ENCODE measurements at places on chromosomes 5 and 9.

GRCh38 chr9:75000835-75001234 lies 27.3 kb downstream of the CARNMT1 start:
- no peak for DNase-seq

- DNase-seq = peak; percentile 30
Observed at GRCh38 chr5:142618130-142618523, 67.8 kb downstream of the FGF1 start.

DNA sequence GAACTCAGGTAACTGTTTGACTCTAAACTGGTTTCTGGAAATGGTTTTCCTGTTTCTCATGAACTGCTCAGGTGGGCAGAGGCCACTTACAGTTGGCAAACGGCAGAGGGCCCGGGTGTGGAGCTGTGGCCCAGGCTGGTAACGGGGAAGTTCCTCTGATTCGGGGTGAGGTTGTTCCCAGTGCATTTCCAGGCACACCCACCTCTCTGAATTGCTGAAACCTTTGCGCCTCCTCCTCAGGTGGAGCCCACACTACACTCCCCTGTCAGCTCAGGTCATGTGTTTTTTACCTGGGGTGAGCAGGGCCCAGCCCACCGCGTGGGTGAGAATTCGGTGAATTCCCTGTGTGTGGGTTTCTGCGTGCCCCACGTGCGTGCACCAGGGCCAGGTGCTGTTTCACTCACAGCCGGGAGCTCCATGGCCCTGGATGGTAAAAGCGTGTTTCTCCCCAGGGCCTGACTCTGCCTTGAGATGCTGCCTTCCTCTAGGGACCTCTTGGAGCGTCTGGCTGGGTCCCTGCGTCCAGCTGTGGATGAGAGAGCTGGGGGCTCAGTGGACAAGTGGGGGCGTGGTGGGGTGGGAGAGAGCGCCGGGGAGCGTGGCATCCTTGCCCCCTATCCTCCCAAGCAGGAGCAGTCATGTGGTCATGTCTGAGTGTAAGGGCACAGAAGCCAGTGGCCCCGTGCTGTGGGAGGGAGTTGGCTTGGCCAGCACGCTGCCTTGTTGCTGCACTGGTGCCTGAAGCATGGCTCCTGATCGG lies 33.5 kb upstream of the LPCAT1 start:
- no peak for DNase-seq

- no peak for DNase-seq
Observed at GRCh38 chr5:45279109-45279508, 417.1 kb downstream of the HCN1 start.

DNA sequence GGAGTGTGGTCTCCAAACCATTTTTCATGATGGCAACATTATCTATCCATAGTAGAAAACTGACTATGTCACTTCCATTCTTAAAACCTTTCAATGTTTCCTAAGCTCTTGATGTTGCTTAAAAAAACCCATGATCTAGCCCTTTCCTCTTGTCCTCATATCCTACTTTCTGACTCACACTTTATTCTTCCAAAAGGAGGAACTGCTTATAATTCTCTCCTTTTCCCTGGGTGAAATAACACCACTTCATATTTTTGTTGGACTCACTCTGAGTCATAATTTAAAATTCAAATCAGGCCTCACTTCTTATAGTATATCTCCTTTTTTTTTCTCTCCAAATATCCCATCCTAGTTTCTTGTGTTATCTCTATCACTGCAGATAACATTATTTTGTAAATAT lies 513.9 kb downstream of the MAN2A1 start:
- no peak for DNase-seq

DNA sequence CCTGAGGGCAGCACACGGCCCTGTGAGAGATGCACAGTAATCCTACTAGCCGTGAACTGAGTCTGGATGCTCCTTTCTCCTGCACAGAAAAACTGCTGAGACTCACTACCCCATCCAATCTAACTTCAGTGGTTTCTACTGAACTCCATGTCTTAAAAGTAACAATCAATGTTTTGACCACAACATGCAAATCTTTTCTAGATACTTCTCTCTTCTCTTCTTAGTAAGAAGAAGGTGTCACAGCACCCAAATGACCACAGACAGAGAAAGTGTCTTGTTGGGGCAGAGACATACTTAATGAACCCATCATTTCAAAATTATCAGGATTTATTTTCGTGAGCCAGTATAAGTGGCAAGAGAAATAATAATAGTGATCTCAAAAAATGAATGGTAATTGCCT lies 285.8 kb upstream of the MEF2C start:
- no peak for DNase-seq

- DNase-seq = no peak
Observed at GRCh38 chr9:118028225-118028624, 324.0 kb downstream of the TLR4 start.

DNA sequence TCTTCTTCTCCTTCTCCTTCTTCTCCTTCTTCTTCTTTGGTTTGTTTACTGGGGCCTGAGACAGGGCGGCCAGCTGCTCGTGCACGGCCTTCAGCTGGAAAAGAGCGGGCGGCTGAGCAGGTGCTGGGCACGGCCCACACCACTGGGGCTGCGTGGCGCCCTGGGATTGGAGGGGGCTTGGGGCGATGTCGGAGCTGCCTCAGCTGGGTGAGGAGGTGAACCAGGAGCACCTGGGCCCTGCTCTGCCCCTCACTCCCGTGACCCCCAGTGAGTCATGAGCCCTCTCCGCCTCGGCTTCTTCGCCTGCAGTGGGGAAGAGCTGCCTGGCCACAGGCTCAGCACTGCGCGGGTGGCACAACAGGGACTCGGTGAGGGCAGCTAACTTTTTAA lies 14.9 kb downstream of the BRD3OS start:
- DNase-seq = no peak

DNA sequence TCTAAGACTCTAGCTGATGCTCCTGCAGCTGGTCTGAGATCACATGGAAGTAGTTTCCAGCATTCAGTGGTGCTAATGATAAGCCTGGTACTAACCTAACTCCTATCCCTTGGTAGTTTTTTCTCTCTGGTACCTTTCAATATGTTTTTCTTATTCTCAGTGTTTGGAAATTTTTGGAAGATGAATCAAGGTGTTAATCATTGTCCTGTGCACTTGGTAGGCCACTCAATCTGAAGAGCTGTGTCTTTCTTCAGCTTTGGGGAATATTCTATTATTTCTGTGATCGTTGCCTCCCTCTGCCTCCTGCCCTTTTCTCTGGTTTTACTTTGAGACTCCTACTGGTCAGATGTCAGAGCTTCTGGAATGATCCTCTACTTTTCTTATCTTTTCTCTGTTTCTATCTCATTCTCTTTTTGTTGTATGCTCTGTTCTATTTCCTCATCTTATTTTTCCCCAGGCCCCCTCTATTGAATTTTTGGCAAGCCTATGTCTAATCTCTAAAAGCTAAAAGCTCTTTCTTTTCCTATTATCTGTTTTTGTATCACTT lies 136.8 kb downstream of the APBA1 start:
- DNase-seq = no peak

DNA sequence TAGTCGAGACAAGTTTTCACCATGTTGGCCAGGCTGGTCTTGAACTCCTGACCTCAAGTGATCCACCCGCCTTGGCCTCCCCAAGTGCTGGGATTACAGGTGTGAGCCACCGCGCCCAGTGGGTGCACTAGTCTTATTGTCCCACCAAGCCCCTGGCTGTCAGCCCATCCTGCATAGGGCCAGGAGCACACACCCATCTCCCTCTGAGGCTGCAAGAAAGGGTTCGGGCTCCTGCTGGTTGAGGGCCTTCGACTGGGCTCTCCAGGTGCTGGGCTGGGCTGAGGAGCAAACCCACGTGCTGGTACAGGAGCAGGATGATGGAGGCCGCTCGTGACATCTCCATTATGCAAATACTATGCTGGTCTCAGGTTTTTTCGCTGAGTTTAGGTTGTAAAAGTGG lies 25.1 kb upstream of the RNF130 start:
- DNase-seq = no peak

DNA sequence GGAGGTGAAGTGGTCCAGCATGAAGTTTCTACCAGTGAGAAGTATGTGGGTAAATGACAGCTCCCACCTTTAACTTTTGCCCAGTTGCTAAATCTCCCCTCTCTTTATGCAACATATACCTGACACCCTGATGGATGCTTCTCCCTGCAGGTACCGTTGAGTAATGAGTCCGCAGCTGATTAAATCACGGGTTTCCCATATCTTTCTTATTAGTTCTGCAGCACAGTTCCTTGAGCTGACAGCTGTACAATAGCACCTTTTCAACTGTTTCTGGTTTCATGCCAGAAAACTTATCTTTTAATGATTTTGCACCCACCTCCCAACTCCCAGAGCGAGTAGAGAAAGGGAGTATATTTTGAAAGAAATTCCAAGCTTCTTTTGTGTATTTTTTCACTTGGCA lies 161.0 kb upstream of the TUT7 start:
- no peak for DNase-seq

GRCh38 chr5:79793304-79793703 lies 103.7 kb downstream of the CMYA5 start:
- no peak for DNase-seq

GRCh38 chr5:74888117-74888516 lies 21.9 kb upstream of the FAM169A start:
- no peak for DNase-seq

GRCh38 chr5:65624571-65625555 lies at the start of the genes SHLD3 and TRAPPC13:
Gene SHLD3, plus strand, starts transcription at chr5:65625027. Its CDS starts 4,561 bp downstream, at chr5:65629588.
Gene TRAPPC13, plus strand, starts transcription at chr5:65625027. Its CDS starts 34 bp downstream, at chr5:65625061.
- DNase-seq = peak; percentile 30

All from H54 (cell line).